ENCODE measurements at places on chromosomes 3 and 15.

- DNase-seq: peak; percentile 66
These were observed 2.9 kb upstream of the FAM43A start for GRCh38 chr3:194682694-194683310.

DNA sequence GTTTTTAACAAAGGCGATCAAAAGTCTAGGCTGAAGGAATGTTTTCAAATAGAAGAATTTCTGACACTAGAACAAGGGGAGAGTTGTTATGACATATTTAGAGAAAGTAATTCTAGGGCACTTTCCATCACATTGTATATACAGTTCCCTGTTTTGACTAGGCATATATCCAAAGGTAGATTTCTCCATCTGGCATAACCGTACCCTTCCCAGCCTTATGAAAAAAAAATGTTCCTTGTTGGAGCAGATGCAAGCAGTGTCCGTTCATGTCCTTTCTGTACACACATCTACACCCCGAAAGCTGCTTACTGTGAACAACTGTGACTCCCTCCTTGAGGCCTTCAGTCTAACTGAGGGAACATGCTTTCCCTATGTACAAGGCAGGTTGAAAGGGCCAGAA is 271.7 kb upstream of the GBE1 start:
- no peak for DNase-seq

DNA sequence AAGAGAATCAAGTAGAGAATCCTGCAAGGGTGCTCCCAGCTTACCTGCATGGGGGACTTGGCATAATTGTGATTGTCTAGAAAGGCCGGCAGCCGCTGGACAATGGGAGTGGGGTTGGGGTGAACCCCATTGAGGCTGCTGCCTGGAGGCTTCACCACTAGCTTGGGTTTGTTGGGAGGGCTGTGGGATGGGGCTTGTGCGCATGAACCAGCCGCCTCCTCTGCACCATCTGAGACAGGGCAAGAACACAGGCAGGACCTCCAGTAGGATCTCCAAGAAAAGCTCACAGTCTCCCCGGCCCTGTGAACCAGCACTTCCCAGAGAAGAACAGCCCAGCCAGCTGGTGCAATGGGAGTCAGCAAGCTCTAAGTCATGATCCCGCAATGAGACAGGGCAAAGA is 39.8 kb downstream of the SEMA3G start:
- DNase-seq: no peak

DNA sequence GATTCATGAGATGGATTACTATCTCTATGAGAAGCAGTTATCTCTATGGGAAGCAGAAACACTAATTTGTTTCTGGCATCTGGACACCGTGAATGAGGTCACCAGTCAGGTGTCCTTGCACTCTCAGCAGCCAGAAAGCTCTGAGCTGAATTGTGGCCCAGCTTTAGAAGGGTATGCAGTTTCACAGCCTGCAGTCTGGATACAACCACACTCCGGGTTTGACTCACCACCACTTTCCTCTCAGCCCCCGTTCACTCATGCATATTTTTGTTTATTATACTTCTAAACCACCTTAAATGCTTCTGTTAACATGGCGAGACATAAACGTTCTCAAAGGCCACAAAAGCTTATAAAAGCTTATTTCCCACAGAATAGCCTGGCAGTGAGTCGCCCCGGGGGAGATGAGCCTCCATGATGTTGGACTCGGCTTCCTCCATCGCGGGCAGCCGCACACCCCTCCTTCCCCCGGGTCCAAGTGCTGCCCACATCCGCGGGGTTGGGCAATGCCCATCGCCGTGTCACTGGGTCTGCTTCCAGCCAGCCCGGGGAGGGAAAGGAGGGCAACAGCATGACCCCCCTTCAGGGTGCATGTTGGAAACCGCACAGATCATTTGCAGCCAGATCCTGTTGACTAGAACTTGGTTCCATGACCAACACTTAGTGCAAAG is 16.8 kb upstream of the SLC41A3 start:
- DNase-seq: no peak

DNA sequence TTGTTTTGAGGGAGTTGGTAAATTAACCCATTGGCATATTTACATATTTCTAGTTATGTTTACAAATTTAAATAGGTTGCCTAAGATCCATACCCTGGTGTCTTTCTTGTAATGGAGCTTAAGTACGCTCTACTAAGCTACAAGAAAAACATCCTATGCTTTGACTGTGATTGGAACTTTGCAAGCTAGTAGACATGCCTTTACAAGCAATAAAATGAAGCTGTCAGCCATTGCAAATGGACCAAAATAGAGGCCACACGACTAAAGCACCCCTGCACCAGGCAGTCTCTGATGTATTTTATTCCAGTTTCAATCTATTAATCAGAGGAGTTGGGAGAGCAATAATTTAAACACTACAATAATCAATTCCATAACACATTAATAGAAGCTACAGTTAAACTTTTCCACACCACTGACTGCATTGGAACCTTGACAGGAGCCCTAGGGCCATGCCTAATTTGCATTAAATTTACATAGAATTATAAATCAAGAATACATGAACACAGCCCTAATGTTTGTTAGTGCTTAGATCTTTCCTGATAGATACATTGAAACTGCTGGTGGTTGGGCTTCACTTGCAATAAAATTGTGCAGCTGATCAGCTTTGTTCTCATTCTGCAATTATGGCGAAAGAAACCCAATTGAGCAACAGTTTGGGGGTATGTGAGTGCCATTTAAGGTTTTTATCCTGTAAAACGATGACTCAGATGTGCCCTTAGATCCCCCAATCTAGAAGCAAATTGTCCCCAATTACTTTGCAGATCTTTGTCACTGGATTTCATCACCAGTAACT is 360.1 kb downstream of the LSAMP start:
- DNase-seq: no peak

DNA sequence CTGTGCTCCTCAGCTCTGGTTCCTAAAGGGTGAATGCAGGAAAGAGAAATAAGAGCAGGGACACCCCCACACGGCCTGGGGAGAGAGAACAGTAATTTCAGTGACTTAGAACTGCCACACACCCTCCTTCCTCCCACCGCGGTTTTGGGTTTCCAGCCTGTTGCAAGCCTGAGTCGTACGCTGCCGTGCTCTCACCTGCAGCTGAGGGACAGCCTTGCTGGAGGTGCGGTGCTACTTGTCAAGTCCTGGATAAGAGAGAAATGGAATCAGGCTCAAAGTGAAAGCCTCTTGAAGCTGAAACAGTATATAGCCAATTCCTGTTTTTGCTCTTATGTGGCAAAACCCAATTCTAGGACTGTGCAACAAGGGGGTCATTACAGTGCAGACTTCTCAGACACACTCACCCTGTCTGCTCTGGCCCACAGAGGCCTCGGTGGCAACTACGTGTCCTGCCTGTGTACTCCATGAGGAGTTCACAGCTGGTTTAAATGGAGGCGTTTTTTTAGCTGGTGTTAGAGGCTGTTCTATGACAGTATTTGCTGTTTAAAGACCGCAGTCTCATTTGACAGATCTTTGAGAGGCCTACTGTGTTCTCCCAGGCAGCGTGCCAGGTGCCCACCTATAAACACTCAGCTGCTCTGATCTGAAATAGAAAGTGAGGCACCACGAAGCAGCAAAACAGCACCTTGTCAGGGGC is 42.9 kb downstream of the TBC1D2B start:
- peak; percentile 82 for DNase-seq

DNA sequence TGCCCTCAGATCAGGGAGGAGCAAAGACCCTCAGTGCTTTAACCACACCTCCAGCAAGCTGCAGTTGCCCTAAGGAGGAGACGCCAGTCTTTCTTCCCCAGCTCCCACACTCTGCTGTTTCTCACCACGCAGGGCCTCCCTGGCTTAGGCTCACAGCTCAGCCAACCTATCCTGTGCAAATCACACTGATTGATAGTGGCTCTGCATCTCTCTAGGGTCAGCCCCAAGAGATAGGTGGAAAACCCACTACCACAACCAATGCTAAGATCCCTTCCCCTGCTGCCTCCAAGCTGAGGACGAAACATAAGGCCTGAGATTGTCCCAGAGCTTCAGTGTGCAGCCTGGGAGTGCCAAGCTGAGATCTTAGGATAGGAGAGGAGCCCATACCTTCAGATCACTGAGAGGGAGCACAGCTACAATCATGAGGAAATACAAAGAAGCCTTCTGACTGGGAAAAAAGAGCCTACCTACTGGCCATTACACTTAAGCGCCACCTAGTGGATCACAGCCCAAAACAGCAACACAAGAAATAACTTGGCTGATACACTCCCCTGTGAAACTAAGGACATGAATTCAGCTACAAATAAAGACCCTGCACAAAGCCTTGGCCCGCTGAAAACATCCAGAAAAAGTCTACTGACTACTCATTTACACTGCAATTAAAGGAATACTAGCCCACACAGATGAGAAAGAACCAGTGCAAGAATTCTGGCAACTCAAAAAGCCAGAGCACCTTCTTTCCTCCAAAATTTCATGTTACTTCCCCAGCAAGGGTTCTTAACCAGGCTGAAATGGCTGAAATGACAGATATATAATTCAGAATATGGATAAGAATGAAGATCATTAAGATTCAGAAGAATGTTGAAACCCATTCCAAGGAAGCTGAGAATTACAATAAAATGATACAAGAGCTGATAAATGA is 271.5 kb upstream of the DCBLD2 start:
- no peak for DNase-seq

GRCh38 chr3:171806200-171807128 is 3.8 kb downstream of the PLD1 start:
- no peak for DNase-seq

DNA sequence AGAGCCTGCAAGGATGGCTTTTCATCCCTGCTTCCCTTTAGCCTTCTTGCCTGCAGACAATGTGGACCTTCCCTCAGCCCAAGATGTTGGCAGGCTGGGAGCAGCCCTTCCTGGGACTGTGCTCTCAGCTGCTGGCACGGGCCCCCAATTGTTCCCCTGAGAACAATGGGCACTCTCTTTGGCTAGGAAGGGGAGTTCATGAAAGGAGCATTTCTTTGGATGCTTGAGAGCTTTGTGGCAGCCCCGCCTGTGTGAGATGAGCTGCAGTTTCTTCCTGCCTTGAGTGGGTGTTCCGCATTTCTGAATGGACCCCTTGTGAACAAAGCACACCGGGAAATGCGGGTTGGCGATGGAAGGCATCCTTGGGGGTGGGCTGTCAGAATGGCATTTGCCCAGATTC is 35.0 kb upstream of the BSN start:
- DNase-seq: no peak

GRCh38 chr3:114392831-114393230 is 99.0 kb downstream of the TIGIT start:
- no peak for DNase-seq

DNA sequence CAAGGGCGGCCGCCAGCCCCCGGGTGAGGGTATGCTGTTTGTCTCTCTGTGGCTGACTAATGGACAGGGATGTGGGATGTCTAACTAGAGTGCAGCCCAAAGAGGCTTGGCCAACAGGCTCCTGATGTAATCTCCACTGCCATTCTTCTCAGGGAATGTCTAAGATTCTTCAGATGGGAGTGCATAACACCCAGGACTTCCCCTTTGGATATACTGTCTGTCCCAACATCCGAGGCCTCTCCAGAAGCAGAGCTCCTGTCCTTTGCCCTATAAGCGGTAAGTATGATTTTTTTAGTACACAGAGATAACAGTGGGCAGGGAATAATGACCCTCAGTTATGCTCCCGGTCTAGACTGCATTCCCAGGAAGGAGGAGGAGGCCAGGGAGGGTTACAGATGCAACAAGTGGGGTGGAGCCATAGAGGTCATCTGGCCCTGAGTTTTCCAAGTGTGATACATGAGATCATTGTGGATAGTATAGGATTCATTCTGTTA is 62.5 kb upstream of the SLCO2A1 start:
- no peak for DNase-seq

DNA sequence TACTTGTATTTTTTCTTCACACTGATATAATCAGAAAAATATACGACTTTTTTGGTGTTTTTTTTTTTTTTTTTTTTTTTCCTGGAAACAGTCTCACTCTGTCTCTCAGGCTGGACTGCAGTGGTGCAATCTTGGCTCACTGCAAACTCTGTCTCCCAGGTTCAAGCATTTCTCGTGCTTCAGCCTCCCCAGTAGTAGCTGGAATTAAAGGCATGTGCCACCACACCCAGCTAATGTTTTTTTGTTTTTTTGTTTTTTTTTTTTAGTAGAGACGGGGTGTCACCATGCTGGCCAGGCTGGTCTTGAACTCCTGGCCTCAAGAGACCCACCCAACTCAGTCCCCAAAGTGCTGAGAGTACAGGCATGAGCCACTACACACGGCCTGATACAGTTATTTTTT is 20.8 kb upstream of the DNAAF4 start:
- no peak for DNase-seq

GRCh38 chr3:175392653-175393052 is 533.5 kb downstream of the NAALADL2 start:
- no peak for DNase-seq

GRCh38 chr15:77243716-77244401 is 172.9 kb upstream of the TSPAN3 start:
- no peak for DNase-seq

- DNase-seq: no peak
These were observed 361.0 kb upstream of the PLSCR5 start for GRCh38 chr3:146966124-146966523.

- DNase-seq: no peak
These were observed 161.1 kb upstream of the STT3B start for GRCh38 chr3:31371484-31372177.

DNA sequence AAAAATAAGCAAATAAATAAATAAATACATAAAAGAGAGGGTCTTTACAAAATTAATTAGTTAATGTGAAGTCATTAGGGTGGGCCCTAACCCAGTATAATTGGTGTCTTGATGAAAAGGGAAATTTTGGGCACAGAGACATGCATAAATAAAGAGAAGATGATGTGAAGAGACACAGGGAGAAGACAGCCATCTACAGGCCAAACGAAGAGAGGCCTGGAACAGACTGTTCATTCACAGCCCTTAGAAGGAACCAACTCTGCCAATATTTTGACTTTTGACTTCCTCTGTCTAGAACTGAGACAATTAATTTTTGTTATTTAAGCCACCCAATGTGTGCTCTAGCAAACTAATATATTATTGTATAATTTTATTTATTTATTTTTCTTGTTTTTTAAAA is 29.6 kb upstream of the SELENOK start:
- peak; percentile 10 for DNase-seq

- no peak for DNase-seq
These were observed 12.0 kb upstream of the FGD5 start for GRCh38 chr3:14806641-14807263.

DNA sequence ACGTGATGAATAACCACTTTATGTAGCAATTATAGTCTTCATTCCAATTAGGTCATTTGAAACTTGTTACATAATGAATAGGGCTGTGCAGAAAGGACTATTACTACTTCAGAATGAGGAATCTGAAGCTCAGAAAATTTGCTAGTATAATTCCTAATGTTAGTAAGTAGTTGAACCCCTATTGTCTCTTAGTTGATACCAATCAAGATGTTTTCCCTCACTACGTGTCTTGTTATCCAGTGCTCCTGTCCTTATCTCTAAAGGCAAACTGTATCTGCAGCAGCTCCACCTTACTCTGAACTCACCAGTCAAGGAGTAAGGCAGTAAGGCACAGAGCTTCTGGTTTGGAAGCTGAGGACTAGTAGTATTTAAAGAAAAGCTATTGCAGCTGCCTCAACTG is 32.0 kb downstream of the RAB11A start:
- DNase-seq: no peak

DNA sequence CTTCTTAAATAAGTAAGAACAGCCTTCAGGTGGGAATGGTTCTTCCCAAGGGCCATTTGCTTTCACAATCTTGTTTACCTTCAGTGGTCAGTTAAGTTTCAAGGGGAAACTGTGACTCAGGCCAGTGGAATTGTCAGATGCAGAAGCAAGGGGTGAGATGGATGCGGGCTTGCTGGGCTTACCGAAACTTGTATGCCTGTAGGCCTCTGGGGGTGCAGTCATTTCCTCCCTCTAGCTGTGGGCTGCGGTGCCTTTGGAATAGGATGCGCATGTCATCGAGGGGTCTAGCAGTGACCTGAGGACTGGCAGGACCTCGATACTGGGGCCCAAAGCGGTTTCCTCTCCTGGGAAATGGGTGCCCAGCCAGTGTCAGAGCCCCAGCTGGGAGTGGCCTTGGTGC is 121.6 kb downstream of the EEFSEC start:
- no peak for DNase-seq
